Nephron progenitor cell (in vitro differentiated cells): ENCODE measurements at places on chromosomes 1 and 21.

DNA sequence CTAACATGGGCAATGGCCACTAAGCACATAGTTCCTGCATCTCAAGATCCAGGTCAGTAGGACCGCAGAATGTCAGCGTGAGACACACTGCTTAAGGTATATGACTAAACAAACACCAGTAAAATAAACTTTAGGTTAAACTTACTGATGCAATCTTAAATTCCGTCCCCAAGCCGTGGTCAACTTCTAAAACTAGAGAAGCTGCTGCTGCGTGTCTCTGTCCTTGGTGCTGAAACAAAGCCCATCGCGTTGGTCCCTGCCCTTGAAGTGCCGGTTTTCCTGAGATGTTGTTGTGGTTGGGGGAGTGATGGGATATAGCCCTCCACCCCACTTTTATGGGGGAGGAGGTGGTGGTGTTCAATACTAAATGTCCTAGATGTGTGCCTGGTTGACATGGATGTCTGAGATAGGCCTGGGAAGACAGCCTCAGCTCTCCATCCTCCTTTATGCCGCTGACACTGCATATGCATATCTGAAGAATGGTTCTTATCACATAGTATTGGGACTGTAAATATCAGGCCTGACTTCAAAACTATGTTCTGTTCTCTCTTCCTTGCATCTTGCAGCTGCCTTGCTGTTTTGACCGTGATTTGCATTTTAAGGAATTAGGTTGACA, 72.0 kb upstream of the KCNA3 start:
- H3K27me3 ChIP-seq = peaks cover 15% of the 10 kb centered on the region
- no peak overlapping the region for H3K4me3 ChIP-seq
- H3K27ac ChIP-seq = no peak overlapping the region
- DNase-seq = peak; percentile 85
- no peaks in the 10 kb centered on the region for H3K36me3 ChIP-seq
- H3K4me1 ChIP-seq = peaks cover 6% of the 10 kb centered on the region

DNA sequence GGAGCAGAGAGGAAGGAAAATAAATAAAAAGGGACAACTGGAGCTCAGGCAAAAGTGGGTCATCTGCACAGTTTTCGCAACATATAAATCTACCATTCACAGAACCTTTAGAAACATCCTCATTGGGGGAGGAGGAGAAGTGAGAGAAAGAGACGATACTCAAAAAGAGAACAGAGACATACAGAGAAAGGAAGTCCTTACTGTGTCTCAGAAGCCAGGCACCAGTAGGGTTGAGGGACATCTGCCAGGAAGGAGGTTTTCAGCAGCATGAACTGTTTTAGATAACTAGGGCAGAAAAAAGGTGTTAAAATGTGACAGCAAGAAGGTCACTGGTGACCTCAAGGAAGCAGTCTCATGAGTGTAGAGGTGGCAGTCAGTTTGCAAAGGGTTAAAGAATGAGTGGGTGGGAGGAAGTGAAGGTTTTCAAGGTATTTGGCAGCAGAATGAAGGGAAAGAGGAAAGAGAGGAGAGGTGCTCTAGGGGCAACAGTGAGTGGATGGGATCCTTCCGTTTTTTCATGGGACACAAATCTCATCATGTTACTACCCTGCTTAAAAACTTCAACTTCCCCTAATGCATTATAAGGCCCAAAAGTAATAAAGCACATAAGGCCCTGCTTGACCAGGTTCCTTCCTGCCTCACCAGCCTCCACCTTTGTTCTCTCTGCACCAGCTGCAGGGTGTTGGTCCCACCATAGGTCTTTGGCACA, 9.5 kb downstream of the JAK1 start:
- no peaks in the 10 kb centered on the region for H3K27me3 ChIP-seq
- H3K27ac ChIP-seq = no peak overlapping the region

GRCh38 chr21:40254540-40255465, 387.6 kb downstream of the PCP4 start:
- no peak overlapping the region for H3K27ac ChIP-seq
- H3K4me3 ChIP-seq = no peak overlapping the region
- peaks cover 11% of the 10 kb centered on the region for H3K4me1 ChIP-seq

DNA sequence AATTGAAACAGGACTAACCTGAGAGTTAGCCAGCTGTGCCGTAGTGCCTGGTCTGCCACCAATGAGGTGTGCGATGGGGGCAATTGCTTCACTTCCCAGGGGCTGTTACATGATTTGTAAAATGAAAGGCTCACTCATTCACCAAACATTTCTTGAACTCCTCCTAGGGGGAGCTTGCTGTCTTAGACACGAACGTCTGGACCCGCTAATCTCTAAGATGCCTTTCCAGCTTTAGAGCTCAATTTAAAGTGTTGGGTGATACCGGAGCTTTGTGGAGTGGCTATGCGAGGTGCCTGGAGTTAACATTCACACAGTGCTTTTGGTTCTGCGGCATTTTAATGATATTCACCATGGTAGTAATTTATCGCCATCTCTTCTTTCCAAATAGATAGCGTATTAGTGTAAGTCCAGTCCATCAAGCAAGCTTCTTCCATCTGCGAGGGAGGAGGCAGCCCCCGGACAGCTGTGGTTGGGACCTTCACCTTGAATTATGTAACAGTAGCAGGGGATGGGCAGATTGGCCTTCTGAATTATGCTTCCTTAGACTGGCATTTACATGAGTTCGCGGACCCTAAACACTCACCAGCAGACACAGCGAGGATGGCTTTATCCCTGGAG, 179.9 kb downstream of the ADSS2 start:
- H3K27ac ChIP-seq = no peak overlapping the region
- DNase-seq = no peak
- peaks cover 22% of the 10 kb centered on the region for H3K4me1 ChIP-seq

GRCh38 chr1:242842094-242842493, 317.6 kb upstream of the PLD5 start:
- DNase-seq = no peak
- no peaks in the 10 kb centered on the region for H3K36me3 ChIP-seq
- H3K4me3 ChIP-seq = no peak overlapping the region
- peaks cover 3% of the 10 kb centered on the region for H3K27me3 ChIP-seq

DNA sequence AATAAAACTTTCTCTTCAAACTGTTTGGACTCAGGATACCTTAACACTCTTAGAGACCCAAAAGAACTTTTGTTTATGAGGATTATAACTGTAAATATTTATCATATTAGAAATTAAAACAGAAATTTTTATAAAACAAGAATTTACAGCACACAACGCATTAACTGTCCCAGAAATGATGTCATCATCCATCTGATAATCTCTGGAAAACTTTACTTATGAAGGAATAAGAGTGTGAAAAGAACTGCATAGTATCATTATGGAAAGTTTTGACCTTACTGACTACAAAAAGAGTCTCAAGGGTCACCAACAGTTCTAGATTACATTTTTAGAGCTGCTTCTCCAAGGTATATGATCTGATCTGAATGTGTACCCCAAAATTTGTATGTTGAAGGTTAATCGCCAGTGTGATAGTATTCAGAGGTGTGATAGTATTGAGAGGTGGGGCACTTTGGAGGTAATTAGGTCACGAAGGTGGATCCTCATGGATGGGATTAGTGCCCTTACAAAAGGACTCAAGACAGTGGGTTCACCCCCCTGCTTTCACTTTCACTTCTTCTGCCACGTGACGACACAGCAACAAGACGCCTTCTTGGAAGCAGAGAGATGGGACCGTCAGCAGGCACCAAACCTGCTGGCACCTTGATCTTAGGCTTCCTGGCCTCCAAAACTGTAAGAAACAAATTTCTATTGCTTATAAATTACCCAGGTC, 95.7 kb upstream of the NR5A2 start:
- no peaks in the 10 kb centered on the region for H3K4me1 ChIP-seq
- peaks cover 12% of the 10 kb centered on the region for H3K27me3 ChIP-seq
- H3K4me3 ChIP-seq = no peak overlapping the region

DNA sequence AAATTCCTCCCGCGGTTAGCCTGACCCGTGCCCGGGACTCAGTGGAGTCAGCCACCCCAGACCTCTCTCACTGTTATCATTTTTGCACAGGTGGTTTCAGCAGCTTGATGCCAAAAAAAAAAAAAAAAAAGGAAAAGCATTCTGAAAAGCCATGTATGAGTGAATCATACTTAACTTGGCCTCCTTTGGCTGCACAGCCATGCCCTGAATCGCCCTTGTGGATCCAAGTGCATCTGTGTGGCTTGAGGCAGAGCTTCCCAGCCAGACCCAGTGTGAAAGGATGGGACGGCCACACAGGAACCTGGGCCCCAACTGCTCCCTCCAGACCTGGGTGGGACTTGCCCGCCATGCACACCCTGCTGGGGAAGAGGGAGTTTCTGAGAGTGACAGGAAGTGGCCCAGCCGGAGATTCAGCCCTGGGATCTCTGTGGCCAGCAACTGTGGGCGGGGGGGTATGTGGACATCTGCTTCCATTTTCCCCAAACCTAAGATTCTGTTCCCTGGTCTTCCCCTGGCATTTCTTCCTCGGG, 8.6 kb downstream of the YBEY start:
- peaks cover 27% of the 10 kb centered on the region for H3K4me1 ChIP-seq
- H3K36me3 ChIP-seq = peaks cover 42% of the 10 kb centered on the region
- H3K27ac ChIP-seq = no peak overlapping the region

GRCh38 chr1:228794810-228795209, 59.5 kb downstream of the RHOU start:
- H3K36me3 ChIP-seq = no peaks in the 10 kb centered on the region
- H3K4me1 ChIP-seq = peaks cover 23% of the 10 kb centered on the region
- H3K27me3 ChIP-seq = peaks cover 6% of the 10 kb centered on the region
- H3K4me3 ChIP-seq = no peak overlapping the region
- no peak overlapping the region for H3K27ac ChIP-seq
- no peak for DNase-seq

GRCh38 chr1:23178414-23178813, 9.8 kb upstream of the LUZP1 start:
- no peaks in the 10 kb centered on the region for H3K36me3 ChIP-seq
- no peak overlapping the region for H3K27ac ChIP-seq
- peaks cover 68% of the 10 kb centered on the region for H3K27me3 ChIP-seq
- DNase-seq = no peak

DNA sequence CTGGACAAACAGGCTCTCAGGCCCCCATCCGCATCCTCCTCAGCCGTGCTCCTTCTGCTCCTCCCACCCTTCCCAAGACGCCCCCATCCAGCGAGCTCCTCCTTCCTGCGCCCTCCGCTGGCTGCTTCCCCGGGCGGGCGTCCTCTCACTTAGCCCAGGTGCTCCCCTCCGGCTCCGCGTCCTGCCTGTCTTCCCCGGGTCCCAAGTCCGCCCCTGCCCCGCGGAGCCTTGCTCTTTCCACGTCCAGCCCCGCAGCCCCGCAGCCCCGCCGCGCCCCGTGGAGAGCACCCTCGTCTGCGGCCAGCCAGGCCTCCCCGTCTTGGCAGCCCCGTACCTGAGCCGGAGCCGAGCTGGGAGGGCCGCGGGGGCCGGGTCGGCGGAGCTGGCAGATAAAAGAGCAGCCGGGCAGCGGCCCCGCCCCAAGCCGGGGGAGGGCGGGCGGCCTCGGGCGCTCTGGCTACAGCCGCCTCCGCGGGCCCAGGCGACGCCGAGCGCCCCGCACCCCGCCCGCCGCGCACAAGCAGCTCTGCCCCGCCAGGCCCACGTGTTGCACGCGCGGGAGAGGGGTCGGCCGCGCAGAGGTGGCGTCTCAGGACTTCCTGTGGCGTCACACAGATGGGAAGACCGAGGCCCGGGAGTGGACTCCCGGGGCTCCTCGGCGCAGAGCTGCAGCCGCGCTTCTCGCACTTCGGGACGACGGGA, at the start of gene PAQR7:
Gene PAQR7 (minus strand): TSS at position 555 of the 702 bp plus-strand sequence. CDS start 11,869 bp downstream, outside the sequence.
- peak within 1 kb of the TSS; percentile 86 for H3K27ac ChIP-seq
- H3K36me3 ChIP-seq = no peaks in the 10 kb centered on the region
- DNase-seq = peak; percentile 83
- peaks cover 52% of the 10 kb centered on the region for H3K4me1 ChIP-seq

DNA sequence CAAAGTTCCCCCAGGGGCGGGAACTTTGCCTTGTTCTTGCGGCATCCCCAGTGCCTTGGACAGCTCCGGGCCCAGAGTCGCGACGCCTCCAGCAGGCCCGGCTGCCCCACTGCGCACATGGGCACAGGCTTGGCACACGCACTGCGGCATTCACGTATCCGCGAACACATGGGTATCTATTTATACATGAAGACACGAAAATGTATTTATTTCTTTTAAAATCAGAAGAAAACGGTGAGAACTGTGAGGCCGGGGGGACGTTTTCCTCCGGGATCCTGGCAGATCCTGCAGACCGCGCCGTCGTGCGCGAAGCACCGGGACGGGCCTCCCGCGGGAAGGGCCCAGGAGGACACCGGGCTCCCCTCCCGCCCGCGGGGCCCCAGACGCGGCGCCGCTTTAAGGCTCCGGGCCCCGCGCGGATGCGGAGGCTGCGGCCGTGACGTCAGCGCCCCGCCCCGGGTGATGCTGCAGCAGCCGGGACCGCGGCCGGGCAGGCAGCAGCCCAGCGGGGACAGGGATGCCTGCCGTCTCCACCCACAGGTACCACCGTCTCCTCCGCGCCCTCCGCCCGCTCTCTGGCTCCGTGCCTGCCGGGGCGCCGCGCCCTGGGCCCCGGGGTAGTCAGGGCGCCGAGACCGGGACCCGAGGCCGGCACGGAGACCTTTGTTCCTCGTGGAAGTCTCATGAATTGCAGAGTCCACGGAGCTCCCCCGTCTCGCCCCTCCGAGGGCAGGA, at the start of gene SLC45A1:
Gene SLC45A1 (plus strand): TSS at position 468 of the 735 bp plus-strand sequence. CDS start 6,216 bp downstream, outside the sequence.
- peaks cover 38% of the 10 kb centered on the region for H3K4me1 ChIP-seq
- peak within 1 kb of the TSS; percentile 81 for H3K4me3 ChIP-seq
- peaks cover 72% of the 10 kb centered on the region for H3K27me3 ChIP-seq
- DNase-seq = peak; percentile 87

GRCh38 chr1:25831569-25832196, 11.9 kb downstream of the MTFR1L start:
- no peaks in the 10 kb centered on the region for H3K27me3 ChIP-seq
- H3K36me3 ChIP-seq = peaks cover 50% of the 10 kb centered on the region
- H3K27ac ChIP-seq = no peak overlapping the region

DNA sequence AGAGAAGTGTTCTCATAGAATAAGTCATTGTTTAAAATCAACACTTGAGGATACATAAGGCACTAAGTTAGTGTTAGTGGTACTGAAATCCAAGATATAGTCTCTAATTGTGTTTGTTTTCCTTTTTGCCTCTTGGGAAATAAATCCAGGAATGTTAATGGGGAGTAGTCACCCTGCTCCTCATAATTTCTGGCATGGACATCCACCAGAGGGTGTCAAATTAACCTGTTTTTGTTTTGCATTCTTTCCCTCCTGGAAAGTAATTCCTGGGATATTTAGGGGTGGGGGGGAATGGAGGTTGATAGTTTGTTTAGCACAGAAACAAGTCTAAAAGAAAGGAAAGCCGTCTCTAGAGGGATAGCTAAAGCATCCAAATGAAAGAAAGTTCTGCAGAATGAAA, 87.8 kb upstream of the MAP1LC3C start:
- no peak for DNase-seq
- H3K4me3 ChIP-seq = no peak overlapping the region
- H3K36me3 ChIP-seq = no peaks in the 10 kb centered on the region

GRCh38 chr21:42374457-42374856, 8.1 kb upstream of the TFF1 start:
- no peaks in the 10 kb centered on the region for H3K36me3 ChIP-seq
- peaks cover 42% of the 10 kb centered on the region for H3K4me1 ChIP-seq
- H3K4me3 ChIP-seq = no peak overlapping the region
- H3K27me3 ChIP-seq = peaks cover 26% of the 10 kb centered on the region

DNA sequence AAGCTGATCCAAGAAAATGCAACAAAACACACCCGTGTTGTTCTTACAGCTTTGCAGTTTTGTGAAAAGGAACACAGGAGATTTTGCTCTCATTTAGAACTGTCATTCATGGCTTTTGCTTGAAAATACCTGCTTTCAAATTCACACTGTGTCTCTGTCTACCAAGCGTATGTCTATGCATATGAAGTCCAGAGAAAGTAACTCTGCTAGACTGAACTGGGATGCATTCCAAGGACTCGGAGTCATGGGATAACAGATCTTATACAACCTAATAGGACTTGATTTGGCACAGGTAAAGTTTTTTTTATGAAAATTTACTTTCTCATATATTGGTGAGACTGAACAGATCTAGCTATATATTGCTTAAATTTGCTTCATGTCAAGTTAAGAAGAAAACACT, 102.4 kb downstream of the PTGER3 start:
- no peak overlapping the region for H3K4me3 ChIP-seq
- H3K27ac ChIP-seq = no peak overlapping the region
